ENCODE measurements at places on chromosomes 2 and 18. TPM values are rescaled to one million over a fixed set of nuclear protein-coding genes. Genes with fewer than 3 reads are reported as not detected.

RTP5 gene
- total RNA-seq = 0.12 TPM

PRKAG3 gene
- total RNA-seq = 0.10 TPM

CIB4 gene
- total RNA-seq = not detected

CHRND gene
- total RNA-seq = 0.35 TPM

SS18 gene
- 31.6 TPM for total RNA-seq

ASPRV1 gene
- 1.3 TPM for total RNA-seq

ANTXR1 gene
- total RNA-seq = 39.9 TPM

GALM gene
- total RNA-seq = 9.2 TPM

MAP4K3 gene
- total RNA-seq = 31.2 TPM

SERPINB12 gene
- not detected for total RNA-seq

KLHL29 gene
- total RNA-seq = 1.3 TPM

NPPC gene
- 3.7 TPM for total RNA-seq

TRIM43 gene
- not detected for total RNA-seq

SPP2 gene
- not detected for total RNA-seq

RGPD4 gene
- 0.06 TPM for total RNA-seq

Measured in left cardiac atrium (tissue), 4 donors.